ENCODE measurements at places on chromosomes 5 and 9.

- no peak for DNase-seq
Measured at GRCh38 chr9:93480728-93481324, 27.4 kb upstream of the FAM120AOS start.

GRCh38 chr5:103827976-103828375, 265.4 kb upstream of the NUDT12 start:
- DNase-seq, result no peak

- no peak for DNase-seq
Measured at GRCh38 chr5:121027636-121028035, 563.5 kb downstream of the PRR16 start.

DNA sequence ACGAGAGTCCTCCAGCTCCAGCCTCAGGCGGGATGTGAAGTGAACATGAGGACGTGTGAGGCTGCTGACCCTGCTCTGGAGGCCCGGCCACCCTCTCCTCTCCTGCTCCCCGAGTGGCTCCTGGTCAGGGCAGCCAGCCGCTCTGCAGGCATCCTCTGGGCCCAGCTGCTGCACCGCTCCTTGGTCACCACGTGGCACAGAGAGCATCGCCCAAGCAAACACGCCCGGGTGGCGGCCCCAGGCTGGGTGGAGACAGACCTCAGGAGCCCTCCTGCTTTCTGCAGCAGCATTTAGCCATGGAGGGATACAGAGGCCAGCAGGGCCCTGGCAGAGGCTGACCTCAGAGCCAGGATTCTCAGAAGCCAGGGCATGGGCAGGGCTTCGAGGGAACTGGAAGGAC, 69.7 kb upstream of the SARDH start:
- DNase-seq, result no peak

GRCh38 chr9:137325799-137326198, 23.7 kb upstream of the NRARP start:
- no peak for DNase-seq

GRCh38 chr9:83291196-83291595, 228.3 kb upstream of the RASEF start:
- DNase-seq, result no peak
